Activated naive CD8-positive, alpha-beta T cell treated with anti-CD3 and anti-CD28 coated beads, Interleukin-2, amount 10 ng/mL, durations not matched to agents 7 days and 5 days (primary cell): ENCODE measurements at places on chromosomes 2 and 18. TPM values are rescaled to one million over a fixed set of nuclear protein-coding genes. Genes with fewer than 3 reads are reported as not detected.

Gene CYP27A1
- 3.0 TPM for total RNA-seq

- no peaks in the 10 kb centered on the region for H3K4me1 ChIP-seq
- no peaks in the 10 kb centered on the region for H3K36me3 ChIP-seq
- H3K27me3 ChIP-seq: no peaks in the 10 kb centered on the region
- DNase-seq: no peak
These were observed 584.3 kb downstream of the ADCYAP1 start for GRCh38 chr18:1488957-1489356.

Gene SLC9A4
- 0.08 TPM for total RNA-seq

GRCh38 chr2:239469106-239469960, 68.5 kb upstream of the HDAC4 start:
- peaks cover 3% of the 10 kb centered on the region for H3K27me3 ChIP-seq
- no peaks in the 10 kb centered on the region for H3K4me1 ChIP-seq
- DNase-seq: no peak
- no peak overlapping the region for H3K4me3 ChIP-seq

GRCh38 chr2:184728411-184728810, 130.1 kb downstream of the ZNF804A start:
- no peaks in the 10 kb centered on the region for H3K4me1 ChIP-seq
- no peak overlapping the region for H3K4me3 ChIP-seq

DNA sequence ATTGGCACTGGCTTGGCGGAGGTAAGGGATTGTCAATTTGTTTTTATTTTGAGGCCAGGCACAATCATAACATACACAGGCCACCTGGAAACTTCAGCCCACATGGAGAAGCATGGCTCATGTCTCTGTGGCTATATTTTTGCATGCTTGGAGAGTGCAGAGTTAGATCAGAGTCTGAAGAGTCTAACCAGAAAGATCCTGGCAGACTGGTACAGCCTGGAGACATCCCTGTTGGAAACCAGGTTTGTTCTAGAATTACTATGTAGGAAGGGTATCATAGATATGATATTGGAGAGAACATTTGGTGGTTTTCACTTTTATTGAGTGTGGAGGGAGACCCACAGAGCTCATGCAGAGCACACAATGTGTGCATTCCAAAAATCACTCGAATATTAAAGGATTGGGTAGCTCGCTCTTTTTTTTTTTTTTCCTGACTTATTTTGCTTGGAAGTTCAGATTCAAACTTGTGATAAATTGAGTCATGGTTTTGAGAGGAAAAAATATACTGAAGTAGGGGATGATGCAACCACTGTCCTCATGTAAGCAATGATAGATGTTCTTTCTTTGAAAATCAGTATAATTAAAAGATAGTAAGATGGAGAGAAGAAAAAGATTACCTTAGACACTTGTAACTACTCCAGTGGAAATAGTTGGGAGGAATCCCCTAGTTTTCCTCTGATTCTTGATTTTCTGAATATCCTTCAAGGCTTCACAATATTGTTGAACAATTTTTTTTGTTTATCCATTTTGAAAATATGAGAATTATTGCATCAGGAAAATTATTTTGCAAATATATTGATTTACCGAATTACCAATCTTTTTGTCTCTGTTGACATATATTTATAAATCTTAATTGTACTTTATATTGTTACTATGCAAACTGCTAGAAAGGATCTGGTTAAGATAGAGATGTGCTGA, 185.7 kb upstream of the ZEB2 start:
- no peak for DNase-seq
- H3K27ac ChIP-seq: no peak overlapping the region
- H3K27me3 ChIP-seq: no peaks in the 10 kb centered on the region

DNA sequence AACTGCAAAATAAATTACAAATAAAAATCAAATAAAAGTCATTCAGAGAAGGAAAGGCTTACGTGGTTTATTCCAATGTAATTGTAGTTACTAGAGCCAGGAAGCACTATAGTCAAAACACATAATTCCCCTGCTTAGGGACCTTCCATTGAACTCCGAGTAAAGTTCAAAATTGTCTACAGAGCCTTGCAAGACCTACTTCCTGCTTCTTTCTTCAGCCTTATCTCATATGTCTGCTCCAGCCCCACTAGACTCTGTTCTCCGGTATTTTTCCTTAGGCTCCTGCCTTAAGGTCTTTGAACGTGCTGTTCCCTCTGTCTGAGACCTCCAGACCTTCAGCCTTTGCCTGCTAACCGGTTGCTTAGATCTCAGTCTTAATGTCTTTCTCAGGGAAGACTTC, 104.3 kb downstream of the ARL6IP6 start:
- H3K27ac ChIP-seq: no peak overlapping the region
- no peak for DNase-seq
- no peaks in the 10 kb centered on the region for H3K27me3 ChIP-seq
- no peak overlapping the region for H3K4me3 ChIP-seq

- DNase-seq: peak; percentile 67
- peak overlapping the region; percentile 80 for H3K4me3 ChIP-seq
- H3K36me3 ChIP-seq: peaks cover 8% of the 10 kb centered on the region
- H3K27me3 ChIP-seq: no peaks in the 10 kb centered on the region
These were observed 145.4 kb upstream of the RIOK3 start for GRCh38 chr18:23307567-23308295.

Gene DNAJC5G
- not detected for total RNA-seq

Gene C2orf81
- 5.8 TPM for total RNA-seq

GRCh38 chr2:24380820-24381219, 20.5 kb upstream of the ITSN2 start:
- no peak for DNase-seq
- peaks cover 1% of the 10 kb centered on the region for H3K4me1 ChIP-seq
- no peaks in the 10 kb centered on the region for H3K36me3 ChIP-seq
